ENCODE measurements at places on chromosomes 7 and 10.

- DNase-seq, result no peak
These were observed 588 bp downstream of the GLI3 start for GRCh38 chr7:42236266-42236975.

GRCh38 chr7:17144322-17144721 lies 154.1 kb upstream of the AHR start:
- no peak for DNase-seq

- no peak for DNase-seq
These were observed 8.2 kb upstream of the NDST2 start for GRCh38 chr10:73819513-73820093.

GRCh38 chr10:69048103-69048502 lies 39.8 kb upstream of the SRGN start:
- no peak for DNase-seq
